ENCODE measurements at places on chromosomes 4 and X. TPM values are rescaled to one million over a fixed set of nuclear protein-coding genes. Genes with fewer than 3 reads are reported as not detected.

Gene HELT
- not detected for total RNA-seq

Gene FGF5
- not detected for total RNA-seq

Gene NWD2
- 0.64 TPM for total RNA-seq

Gene CXCL8
- total RNA-seq, result not detected

Gene ADH4
- 0.96 TPM for total RNA-seq

Gene TEX13D
- not detected for total RNA-seq

Gene SH3D19
- total RNA-seq, result 110 TPM

Gene PNMA6A
- total RNA-seq, result 0.32 TPM

Gene P2RY4
- total RNA-seq, result 1.3 TPM

Gene NBDY
- total RNA-seq, result 15.4 TPM

Gene SULT1E1
- total RNA-seq, result not detected

Gene PCDH18
- total RNA-seq, result 31.6 TPM

Gene XAGE1A
- not detected for total RNA-seq

Gene XK
- 0.53 TPM for total RNA-seq

Gene SPON2
- total RNA-seq, result 14.0 TPM

Gene RNF150
- 31.2 TPM for total RNA-seq

Gene SYP
- 0.53 TPM for total RNA-seq

Gene RASGEF1B
- total RNA-seq, result 8.4 TPM

All from ascending aorta (tissue), 2 donors.